Osteoblast (primary cell): ENCODE measurements at places on chromosomes 7 and 10. TPM values are rescaled to one million over a fixed set of nuclear protein-coding genes. Genes with fewer than 3 reads are reported as not detected.

ANKRD61 gene
- total RNA-seq: not detected in 2 replicates

PNLIPRP2 gene
- not detected in 2 replicates for total RNA-seq

IKZF1 gene
- under 0.01 TPM in 1 of 2 replicates, not detected in the other for total RNA-seq

SEMA3C gene
- 388 and 421 TPM in 2 replicates for total RNA-seq

HYAL4 gene
- not detected in 2 replicates for total RNA-seq

LRIT1 gene
- total RNA-seq: not detected in 2 replicates

BLVRA gene
- 20.6 and 21.5 TPM in 2 replicates for total RNA-seq

PRR15 gene
- 1.1 and 1.2 TPM in 2 replicates for total RNA-seq

MNX1 gene
- not detected in 2 replicates for total RNA-seq

ZNF853 gene
- under 0.01 TPM in 2 replicates for total RNA-seq

DNA sequence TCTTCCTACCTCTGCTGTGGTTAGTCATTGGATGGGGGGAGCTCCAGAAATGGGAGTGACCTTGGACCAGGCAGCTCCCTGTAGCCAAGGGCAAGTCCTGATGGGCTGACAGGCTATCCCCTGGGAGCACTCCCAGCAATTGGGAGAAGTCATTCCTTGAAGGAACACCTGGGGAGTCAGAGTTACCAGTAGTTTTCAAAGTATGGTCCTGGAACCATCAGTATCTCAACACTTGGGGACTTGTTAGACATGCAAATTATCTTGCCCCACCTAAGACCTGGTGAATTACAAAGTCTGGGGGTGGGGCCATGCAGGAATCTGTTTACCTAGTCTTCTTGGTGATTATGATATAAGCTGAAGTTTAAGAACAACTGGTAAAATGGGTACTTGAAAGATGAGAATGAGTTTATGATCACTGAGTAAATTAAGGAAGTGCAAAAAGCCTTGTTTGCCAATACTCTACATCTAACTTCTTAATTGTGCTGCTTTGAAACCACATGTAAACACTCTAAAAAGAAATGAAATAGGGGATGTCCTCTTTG lies 287.3 kb upstream of the LRRN3 start:
- H3K4me1 ChIP-seq: no peaks in the 10 kb centered on the region
- DNase-seq: no peak
- H3K4me3 ChIP-seq: no peak overlapping the region
- H3K27ac ChIP-seq: no peak overlapping the region
- H3K36me3 ChIP-seq: no peaks in the 10 kb centered on the region

DNA sequence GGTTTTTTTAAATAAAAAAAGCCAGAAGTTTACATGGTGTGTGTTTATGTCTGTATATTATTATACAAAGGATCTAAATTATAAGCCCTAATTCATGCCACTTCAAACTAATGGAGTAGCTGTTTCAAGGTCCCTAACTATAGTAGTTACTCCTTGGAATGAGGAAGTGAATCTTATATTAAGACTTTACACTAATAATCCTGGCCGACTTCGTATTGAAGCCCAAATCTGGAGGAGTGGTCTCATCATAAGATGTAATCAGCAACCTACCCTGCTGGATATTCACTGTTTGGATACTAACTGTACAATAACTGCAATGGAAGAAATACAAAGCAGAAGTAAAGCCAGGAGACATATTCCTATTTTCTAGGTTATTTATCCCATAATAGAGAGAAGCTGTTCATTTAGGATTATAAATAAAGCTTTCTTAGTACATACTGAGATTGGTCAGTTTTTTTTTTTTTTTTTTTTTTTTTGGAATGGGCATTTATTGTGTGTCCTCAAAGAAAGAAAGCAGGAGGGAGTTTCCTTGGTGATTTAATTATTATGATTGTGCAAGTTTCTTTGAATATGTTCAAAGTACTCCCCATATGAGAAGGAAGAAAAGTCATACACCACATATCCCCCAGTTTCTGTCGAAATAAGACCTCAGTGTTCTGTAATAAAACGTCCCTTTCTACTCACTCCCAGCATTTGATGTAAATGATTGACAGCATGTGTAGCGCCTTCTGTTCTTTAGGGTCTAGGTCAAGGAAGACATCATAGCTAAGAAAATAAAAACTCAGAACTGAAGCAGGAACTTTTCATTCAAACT lies 397.8 kb downstream of the EXOC4 start:
- DNase-seq: no peak
- H3K4me3 ChIP-seq: no peak overlapping the region
- H3K27me3 ChIP-seq: no peaks in the 10 kb centered on the region
- peaks cover 13% of the 10 kb centered on the region for H3K4me1 ChIP-seq

- no peak for DNase-seq
- no peaks in the 10 kb centered on the region for H3K36me3 ChIP-seq
- H3K4me1 ChIP-seq: peaks cover 5% of the 10 kb centered on the region
- no peak overlapping the region for H3K4me3 ChIP-seq
Measured at GRCh38 chr7:35748371-35748770, 52.5 kb upstream of the SEPTIN7 start.

DNA sequence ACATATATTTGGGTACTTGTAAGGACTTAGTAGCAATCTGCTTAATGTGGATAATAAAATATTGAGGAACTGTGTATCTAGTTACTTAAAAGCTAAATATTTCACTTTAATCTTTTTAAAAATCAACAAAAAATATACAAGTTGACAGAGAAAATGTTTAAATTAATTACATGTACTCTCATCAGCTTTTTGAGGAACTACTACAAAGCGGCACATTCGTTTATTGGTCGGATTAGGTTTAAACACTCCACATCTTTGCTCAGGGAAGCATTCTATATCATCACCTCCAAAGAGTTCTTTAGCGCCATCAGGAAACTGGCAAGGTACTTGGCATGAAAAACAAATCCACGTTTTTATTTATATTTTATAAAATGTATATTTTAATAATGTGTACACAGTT lies 1.6 kb downstream of the ATOH7 start:
- H3K27me3 ChIP-seq: peaks cover 18% of the 10 kb centered on the region
- peaks cover 14% of the 10 kb centered on the region for H3K4me1 ChIP-seq
- H3K36me3 ChIP-seq: no peaks in the 10 kb centered on the region
- DNase-seq: no peak

GRCh38 chr7:138527746-138528223 lies 67.7 kb downstream of the TRIM24 start:
- peaks cover 12% of the 10 kb centered on the region for H3K36me3 ChIP-seq
- H3K27ac ChIP-seq: no peak overlapping the region
- no peaks in the 10 kb centered on the region for H3K27me3 ChIP-seq

- no peaks in the 10 kb centered on the region for H3K27me3 ChIP-seq
- H3K4me3 ChIP-seq: peak overlapping the region; percentile 4
- DNase-seq: peak; percentile 79
- peaks cover 42% of the 10 kb centered on the region for H3K4me1 ChIP-seq
- H3K27ac ChIP-seq: peak overlapping the region; percentile 86
Measured at GRCh38 chr10:77290528-77291155, 347.0 kb downstream of the KCNMA1 start.

GRCh38 chr7:4610768-4611467 lies 71.2 kb upstream of the FOXK1 start:
- no peaks in the 10 kb centered on the region for H3K36me3 ChIP-seq
- no peak overlapping the region for H3K4me3 ChIP-seq
- peak; percentile 88 for DNase-seq
- peaks cover 15% of the 10 kb centered on the region for H3K4me1 ChIP-seq
- H3K27ac ChIP-seq: no peak overlapping the region

- H3K36me3 ChIP-seq: no peaks in the 10 kb centered on the region
- peaks cover 49% of the 10 kb centered on the region for H3K27me3 ChIP-seq
- DNase-seq: peak; percentile 96
- H3K4me3 ChIP-seq: no peak overlapping the region
Measured at GRCh38 chr7:73626814-73627213, 2.5 kb upstream of the MLXIPL start.

GRCh38 chr10:89242345-89242684 lies 9.3 kb downstream of the LIPA start:
- H3K4me1 ChIP-seq: no peaks in the 10 kb centered on the region
- no peak for DNase-seq
- H3K27ac ChIP-seq: no peak overlapping the region
- H3K36me3 ChIP-seq: peaks cover 3% of the 10 kb centered on the region
- H3K27me3 ChIP-seq: no peaks in the 10 kb centered on the region
- H3K4me3 ChIP-seq: no peak overlapping the region

GRCh38 chr10:131685007-131685406 lies 215.8 kb upstream of the PPP2R2D start:
- H3K27ac ChIP-seq: no peak overlapping the region
- DNase-seq: peak; percentile 42
- no peaks in the 10 kb centered on the region for H3K27me3 ChIP-seq
- no peak overlapping the region for H3K4me3 ChIP-seq
- H3K36me3 ChIP-seq: no peaks in the 10 kb centered on the region

- no peak for DNase-seq
- peak overlapping the region; percentile 80 for H3K27ac ChIP-seq
- H3K27me3 ChIP-seq: peaks cover 4% of the 10 kb centered on the region
- H3K36me3 ChIP-seq: no peaks in the 10 kb centered on the region
Measured at GRCh38 chr7:87220734-87221215, 1.2 kb upstream of the TMEM243 start.

DNA sequence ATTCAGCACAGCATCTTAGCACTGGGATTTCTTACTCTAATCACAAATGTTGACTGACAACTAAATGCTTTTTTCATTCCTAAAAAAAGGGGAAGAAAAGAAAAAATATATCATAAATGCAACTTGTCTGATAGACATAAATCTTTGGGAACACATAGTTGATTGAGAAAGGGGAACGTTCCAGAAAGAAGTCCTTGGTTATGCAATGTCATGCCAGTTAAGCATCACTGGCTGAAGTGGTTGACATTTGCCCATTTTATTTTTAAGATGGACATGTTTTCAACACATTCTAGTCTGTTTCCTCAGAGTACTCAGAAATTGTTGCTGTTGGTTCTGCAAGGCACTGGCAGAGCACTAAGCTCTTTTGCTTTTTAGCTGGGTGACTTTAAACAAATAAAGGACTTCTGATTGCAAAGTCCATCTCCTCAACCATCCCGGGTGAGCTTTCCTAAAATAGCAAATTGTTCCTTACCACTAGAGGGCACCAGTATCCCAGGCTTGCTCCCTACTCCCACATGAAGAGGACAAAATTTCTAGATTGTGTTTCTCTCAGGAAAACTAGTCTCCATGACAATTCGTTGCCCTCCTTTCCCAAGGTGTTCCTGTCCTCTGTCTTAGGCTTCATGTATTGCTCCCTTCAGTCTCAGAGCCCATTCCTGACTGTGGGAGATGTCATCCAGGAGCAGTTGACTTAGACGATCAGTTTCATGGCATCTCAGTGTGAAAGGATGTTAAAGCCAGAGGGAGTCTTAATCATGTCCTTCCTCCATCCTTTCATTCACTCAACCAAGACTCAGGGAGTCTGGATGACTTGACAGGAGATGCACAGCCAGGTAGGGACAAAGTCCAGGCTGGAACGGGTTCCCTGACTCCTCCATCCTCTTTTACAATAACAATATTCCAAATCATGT lies 23.9 kb downstream of the OPALIN start:
- no peaks in the 10 kb centered on the region for H3K36me3 ChIP-seq
- no peaks in the 10 kb centered on the region for H3K4me1 ChIP-seq
- H3K27ac ChIP-seq: no peak overlapping the region
- no peaks in the 10 kb centered on the region for H3K27me3 ChIP-seq

- no peaks in the 10 kb centered on the region for H3K36me3 ChIP-seq
- H3K4me1 ChIP-seq: no peaks in the 10 kb centered on the region
- H3K27me3 ChIP-seq: no peaks in the 10 kb centered on the region
Measured at GRCh38 chr7:48363174-48363573, 191.9 kb downstream of the ABCA13 start.

- H3K4me1 ChIP-seq: no peaks in the 10 kb centered on the region
- no peak overlapping the region for H3K4me3 ChIP-seq
- H3K36me3 ChIP-seq: peaks cover 39% of the 10 kb centered on the region
- DNase-seq: no peak
- H3K27me3 ChIP-seq: no peaks in the 10 kb centered on the region
Measured at GRCh38 chr10:48557511-48558123, 47.3 kb downstream of the ARHGAP22 start.

- peak; percentile 87 for DNase-seq
- no peaks in the 10 kb centered on the region for H3K36me3 ChIP-seq
- H3K27ac ChIP-seq: peak overlapping the region; percentile 87
Measured at GRCh38 chr10:87861566-87861952, 1.8 kb downstream of the KLLN start.

- H3K27me3 ChIP-seq: peaks cover 34% of the 10 kb centered on the region
- H3K4me1 ChIP-seq: no peaks in the 10 kb centered on the region
- H3K4me3 ChIP-seq: no peak overlapping the region
- no peak for DNase-seq
Measured at GRCh38 chr10:69687426-69687825, 57.4 kb downstream of the FAM241B start.

- H3K4me3 ChIP-seq: no peak overlapping the region
- peak; percentile 62 for DNase-seq
- no peaks in the 10 kb centered on the region for H3K36me3 ChIP-seq
Measured at GRCh38 chr10:130353928-130354572, 217.9 kb downstream of the GLRX3 start.

DNA sequence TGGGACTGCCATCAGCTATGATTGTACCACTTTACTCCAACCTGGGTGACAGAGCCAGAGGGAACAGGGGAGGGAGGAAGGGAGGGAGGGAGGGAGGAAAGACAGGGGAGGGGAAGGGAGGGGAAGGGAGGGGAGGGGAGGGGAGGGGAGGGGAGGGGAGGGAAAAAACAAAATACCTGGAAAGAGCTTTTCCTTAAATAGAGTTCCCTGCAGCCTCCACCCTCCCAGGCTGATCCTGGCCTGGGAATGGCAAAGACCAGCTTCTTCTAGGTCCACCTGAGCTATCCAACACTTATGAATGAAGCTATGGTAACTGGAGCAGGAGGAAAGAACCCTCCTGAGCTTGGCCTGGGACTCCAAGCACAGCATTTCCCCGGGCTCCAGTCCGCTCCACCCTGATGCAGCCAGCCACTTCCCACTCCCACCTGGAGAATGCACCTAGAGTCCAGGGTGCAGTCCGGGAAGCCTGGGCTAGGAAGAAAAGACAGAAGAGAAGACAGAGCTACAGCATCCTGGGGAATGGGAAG lies 66.1 kb downstream of the GRID1 start:
- DNase-seq: no peak
- no peaks in the 10 kb centered on the region for H3K36me3 ChIP-seq
- no peaks in the 10 kb centered on the region for H3K4me1 ChIP-seq
- no peak overlapping the region for H3K4me3 ChIP-seq
